ENCODE measurements at places on chromosomes 4 and X.

DNA sequence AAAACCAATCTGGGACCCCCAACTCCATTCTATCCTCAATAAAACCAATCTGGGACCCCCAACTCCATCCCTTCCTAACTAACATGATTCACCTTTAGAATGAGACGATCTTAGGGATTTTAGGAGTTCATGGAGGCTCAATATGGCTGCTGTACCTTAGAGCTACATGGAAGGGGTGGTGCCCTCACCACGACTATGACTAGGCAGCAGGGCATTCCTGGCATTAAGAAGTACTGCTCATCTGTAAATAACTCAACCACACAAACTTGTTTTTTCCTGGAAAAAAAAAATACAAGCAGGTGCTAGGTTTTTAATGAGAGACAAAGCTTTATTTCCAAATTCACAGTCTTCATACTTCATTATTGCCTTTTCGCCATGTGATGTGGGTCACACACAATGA lies 346.5 kb upstream of the FAT1 start:
- DNase-seq, result no peak

GRCh38 chr4:140049849-140050637 lies 103.9 kb downstream of the MAML3 start:
- DNase-seq, result peak; percentile 56

DNA sequence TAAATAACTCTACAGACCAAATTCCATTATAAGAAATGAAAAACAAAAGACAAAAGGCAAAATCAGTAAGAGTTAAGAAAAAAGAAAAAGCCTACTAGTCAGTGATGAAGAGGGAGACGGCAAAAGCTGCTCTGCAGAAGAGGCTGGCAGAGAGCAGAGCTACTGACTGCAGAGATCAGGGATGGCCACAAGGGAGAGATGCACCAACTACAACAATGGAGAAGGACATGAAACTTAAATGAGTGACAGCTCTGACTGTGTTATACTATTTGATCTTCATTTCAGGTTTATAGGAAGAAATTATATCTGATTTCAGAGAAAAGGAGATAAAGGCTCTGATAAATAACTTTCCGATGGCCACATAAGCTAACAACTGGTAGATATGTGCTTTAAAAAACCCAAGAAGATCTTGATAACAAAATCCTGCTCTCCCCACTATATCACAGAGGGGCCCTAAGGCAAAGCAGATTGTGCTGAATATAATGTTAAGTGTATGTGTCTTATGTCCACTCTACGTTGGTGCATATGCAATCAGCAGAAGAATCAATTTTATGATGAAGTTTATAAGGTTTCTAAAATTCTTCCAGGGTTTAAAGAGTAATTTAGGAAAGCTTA lies 58.4 kb upstream of the COX18 start:
- peak; percentile 42 for DNase-seq

DNA sequence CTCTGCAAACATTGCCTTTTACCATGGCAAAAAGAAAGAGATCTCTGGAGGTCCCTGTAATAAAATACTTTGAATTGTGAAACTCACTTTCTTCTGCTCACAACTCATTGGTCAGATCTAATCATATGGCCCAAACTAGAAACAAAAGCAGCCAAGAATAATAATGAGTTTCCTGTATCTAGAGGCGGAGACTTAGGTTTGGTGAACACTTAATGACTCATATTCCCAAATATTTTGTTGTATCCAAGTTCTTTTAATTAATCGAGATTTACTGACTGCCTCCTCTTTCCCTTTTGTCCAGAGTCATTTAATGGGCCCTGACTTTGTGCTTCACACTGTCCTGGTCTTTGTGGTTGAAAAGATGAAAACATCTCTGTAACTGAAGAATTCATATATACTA lies 190.6 kb downstream of the CCSER1 start:
- peak; percentile 85 for DNase-seq

GRCh38 chrX:497186-498014 lies 110.7 kb upstream of the PPP2R3B start:
- no peak for DNase-seq

DNA sequence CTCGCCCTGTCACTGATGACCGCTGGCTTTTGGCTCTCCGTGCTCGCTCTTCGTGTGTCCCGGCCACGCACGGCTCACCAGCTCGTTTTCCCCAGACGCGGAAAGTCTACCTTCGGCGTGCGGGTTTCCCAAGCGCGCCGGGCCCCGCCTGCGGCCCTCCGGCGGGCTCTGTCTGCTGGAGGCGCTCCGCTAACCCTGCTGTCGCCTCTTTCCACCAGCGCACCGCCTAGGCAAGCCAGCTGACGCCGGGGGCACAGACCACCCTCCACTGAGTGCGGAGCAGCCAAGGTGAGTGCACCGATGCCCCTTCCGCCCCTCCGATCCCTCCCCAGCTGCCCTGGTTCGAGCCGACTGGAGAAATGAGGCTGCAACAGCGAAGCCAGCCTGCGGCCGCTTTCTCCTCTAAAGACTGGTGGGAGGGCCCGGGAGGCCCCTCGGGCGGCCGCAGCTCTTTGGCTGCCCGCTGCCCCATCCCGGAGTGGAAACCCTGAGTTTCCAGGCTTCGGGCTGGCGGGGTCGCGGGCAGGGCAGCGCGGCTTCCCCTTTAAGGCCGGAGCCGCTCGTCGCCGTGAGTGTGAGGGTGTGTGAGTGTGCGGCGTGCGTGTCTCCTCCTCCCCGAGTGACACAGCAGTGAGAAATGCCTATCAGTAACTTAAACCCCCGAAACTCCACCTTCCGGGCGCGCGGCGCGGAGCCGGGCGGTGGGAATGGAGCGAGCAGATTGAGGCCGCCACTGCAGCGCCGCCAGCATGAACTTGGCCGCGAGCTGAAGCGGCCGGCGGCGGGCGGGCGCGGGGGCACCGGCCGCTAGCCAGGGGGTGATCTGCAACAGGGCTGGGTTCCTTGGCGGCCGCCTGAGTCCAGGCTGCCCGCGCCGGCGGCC lies at the start of gene MAMLD1:
Gene MAMLD1, plus strand, starts transcription at position 719 of the 883 bp plus-strand sequence. CDS start 82,200 bp downstream, outside the sequence.
- DNase-seq, result peak; percentile 87

DNA sequence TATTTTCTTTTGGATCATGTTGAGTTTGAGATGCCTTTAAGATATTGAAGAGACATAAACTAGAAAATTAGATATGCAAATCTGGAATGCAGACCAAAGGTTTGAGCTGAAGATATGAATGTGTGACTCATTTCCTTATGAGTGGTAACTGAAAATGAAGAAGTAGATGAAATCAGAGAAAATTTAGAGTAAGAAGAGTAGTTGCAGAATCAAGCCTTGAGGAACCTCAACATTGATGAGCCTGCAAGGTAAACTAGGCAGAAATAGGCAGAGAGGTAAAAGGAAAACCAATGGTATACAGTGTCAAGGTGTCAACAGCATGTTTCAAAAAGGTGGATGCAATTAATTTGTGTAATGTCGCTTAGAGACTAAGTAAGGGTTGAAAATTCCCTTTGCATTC lies 142.8 kb downstream of the MOSPD2 start:
- peak; percentile 9 for DNase-seq
